Thoracic aorta (tissue), 2 donors: ENCODE measurements at places on chromosomes 5 and 9.

DNA sequence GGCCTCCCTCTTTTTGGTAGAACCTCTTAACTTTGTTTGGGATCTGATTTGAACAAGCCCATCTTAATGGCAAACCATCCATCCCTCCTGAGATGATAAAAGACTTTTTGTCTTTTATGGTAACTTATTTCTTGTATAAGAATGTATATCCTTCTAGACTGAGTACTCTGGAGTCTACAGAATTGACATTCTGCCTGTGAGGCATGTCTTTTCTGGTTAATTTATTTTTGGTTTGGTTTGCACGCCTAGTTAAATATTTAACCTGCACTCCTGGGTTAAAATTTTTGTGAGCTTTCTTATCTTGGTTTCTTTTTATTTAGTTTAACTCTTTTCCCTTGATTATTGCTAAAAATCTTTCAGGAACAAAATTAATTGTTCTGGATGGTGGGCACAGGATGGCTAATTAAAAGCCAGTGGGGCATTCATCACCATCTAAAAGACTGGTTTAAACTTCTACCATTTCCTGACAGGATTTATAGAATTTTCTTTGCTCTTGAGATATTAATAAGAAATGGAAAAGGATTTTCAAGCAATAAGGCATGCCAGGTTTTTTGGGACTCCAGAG is 50.3 kb downstream of the PHAX start:
- no peak for DNase-seq

- no peak for DNase-seq
These were observed 795.0 kb downstream of the DTWD2 start for GRCh38 chr5:118193194-118193905.

DNA sequence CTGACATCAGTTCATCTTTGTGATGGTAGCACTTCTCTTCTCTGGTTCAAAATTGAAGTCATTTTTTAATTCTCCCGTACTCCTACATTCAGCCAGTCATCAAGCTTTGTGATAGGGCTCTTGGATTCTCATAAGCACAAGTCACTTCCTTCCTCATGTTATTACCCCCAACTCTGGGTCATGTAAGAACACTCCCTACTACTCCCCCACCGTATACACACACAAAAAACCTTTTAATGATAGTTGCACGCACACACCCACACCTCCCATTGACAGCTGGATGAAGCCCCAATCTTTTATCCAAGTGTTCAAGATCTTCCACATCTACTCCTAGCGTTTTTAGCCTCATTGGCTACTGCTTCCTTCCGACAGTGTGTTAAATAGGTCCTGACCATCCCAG is 16.8 kb downstream of the KDM3B start:
- DNase-seq: no peak

DNA sequence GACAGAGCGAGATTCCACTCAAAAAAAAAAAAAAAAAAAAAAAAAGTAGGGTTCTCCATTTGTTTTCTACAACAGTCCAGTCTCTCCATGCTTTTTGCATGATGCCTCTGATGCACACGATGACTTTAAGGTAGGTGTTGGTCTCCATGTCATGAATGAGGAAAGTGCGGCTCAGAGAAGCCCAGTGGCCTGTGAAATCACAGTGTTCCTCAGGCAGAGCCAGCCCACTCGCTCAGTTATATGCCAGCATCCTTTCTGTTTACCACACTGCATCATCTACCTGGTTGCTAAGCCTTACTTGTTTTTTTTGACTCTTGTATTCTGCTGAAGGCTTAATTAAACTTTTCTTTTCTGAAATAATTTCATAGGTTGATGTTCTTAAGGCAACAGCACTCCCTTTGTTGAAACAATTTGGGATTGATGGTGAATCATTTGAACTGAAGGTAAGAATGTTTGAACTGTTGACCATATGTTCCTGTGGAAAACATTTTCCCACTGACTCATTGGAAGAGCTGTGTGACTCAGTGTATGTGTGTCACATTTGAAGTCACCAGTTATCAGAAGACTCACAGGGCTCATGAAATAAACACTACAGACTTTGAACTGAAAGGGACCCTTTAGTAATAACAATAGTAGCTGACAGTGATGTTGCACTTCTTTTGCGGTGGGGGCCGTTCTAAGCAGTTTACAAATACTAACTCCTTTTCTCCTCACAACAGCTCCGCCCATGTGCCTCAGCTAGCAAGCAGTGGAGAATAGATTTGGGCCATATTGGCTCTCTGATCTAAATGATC is 40.2 kb downstream of the RCL1 start:
- no peak for DNase-seq

DNA sequence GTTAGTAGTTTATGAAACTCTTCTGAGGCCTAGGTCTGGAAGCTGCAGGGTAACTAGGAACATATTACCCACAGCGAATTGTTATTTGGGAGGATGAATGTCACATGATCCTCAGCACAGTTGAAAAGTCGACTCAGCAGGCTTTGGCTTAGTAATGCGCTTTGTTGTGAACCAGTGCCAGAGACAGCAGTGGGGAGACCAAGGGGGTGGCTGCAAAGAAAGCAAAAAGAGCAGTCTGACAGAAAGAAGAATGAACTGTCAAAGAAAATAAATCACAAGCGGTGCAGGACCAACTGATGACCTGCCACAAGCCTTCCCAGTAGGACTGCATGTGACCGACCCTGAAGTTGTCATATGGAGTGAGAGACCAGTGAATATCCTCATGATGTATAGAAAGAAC is 170.0 kb downstream of the CCDC171 start:
- DNase-seq: no peak

DNA sequence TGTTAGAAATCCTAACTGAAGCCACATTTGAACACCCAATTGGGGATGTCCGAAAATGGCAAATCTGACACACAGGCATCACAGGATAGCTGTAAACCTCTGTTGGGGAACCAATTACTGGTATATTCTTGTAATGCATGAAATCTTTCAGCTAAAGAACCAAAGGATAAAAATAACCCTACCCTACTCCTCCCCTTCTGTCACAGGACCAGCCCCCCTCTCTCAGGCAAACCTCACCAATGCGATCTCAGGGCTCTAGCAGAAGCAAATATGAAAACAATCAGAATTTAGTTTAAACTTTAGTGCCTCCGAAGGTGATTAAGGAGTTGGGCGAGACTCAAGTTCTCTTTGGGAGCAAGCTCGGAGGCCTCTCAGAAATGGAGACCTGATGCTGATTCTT is 499.3 kb downstream of the SPOCK1 start:
- DNase-seq: no peak

DNA sequence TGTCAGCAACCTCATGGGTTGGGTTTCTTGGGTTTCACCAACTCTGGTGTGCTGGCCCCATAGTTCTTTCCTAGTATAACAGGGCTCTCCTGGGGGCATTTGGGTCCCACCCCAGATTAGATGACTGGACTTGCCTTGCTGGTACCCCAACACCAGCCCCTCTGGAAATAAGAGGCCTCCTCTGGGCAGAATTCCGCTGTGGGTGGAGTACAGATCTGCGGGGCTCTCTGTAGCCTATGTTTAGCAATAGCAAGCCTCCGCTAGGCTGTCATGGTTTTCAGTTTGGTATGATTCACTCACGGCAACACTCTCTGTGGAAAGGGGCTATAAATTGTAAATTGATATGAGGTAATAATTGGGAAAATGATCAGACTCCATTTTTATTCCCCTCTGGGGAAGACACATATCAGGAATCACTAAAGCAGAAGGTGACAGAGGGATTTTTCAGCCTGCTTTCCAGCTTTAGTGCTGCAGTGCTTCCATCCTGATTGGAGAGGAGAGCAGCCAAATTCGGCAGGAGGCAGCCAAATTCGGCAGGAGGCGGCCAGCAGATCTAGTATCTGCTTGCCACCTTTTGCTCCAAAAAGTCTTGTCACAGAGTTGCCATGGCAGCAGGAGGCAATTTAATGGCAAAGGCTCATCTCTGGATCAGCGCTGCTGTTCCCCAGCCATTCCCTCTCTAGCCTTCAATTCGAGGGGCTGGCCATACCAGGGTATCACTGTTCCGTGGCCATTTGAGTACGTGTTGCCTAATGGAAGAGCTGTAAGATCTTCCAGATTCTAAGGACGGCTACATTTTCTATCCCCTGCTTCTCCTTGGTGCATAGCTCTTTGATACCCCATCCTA is 84.6 kb downstream of the SLC44A1 start:
- no peak for DNase-seq

GRCh38 chr5:142170254-142170953 is 61.8 kb downstream of the NDFIP1 start:
- no peak for DNase-seq

- DNase-seq: no peak
These were observed 27.9 kb downstream of the FOXD1 start for GRCh38 chr5:73420666-73421065.

DNA sequence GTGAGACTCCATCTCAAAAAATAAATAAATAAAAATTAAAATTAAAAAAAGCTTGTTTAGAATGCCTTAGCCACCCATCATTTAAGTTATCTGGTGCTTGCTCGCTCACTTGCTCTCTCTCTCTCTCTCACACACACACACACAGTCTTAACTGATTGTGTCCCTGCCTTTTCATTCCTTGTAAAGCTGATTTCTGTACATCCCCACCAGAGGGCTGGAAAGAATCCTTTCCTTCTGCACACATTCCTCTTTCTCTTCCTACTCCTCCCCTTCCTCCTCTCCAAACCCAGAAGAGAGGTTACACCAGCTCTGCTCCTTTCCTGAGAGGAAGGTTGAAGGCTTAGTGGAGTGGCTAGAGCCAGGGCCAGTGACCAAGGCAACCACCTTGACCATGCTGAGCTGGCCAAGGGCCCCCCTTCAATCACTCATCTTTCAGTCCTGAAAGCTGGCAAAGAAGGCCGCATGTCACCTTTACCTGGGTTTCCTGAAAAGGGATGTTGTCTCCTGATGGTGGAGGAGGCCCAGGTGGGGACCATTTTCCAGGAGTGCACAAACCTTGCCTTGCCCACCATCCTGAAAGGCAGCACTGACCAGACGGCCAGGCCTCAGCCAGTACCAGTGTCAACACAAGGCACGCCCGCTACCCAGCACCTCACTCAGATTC is 25.6 kb downstream of the STK10 start:
- DNase-seq: no peak

DNA sequence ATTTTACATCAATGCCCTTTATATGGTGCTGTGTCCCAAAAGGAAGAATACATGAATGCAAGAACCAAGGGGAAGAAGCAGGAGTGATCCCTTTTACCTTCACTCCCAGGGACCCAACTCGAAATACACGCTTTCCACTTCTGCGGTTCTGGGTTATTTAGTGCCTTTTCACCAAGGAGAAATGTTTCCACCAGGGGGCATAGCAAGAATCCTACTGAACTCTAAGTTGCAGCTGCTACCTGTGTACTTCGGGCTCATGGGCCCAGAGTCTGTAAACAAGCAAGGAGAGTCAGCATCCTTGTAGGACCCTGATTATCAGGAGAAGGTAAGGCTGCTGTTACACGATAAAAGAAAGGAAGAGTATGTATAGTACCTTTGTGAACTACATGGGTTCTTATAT is 45.7 kb downstream of the DPYSL3 start:
- no peak for DNase-seq

DNA sequence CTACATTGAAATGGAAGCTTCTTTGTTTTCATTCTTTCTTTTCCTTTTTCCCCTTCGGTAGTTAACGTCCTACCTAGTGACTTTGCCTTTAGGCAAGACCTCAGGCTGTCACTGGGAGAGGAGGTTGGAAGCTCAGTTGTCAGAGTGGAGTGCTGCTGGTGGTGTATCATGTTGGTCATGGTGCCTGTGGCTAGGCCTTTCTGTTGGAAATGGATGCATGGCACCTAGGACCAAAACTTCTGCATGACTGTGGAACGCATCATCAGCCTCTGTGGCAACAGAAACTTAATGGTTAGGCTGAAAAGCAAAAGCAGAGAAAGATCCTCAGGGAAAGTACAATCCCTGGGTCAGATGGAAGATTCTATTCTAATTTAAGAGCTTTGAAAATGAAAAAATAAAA is 57.9 kb downstream of the OSTF1 start:
- DNase-seq: no peak

GRCh38 chr9:114791736-114792135 is 14.1 kb downstream of the TNFSF15 start:
- no peak for DNase-seq

DNA sequence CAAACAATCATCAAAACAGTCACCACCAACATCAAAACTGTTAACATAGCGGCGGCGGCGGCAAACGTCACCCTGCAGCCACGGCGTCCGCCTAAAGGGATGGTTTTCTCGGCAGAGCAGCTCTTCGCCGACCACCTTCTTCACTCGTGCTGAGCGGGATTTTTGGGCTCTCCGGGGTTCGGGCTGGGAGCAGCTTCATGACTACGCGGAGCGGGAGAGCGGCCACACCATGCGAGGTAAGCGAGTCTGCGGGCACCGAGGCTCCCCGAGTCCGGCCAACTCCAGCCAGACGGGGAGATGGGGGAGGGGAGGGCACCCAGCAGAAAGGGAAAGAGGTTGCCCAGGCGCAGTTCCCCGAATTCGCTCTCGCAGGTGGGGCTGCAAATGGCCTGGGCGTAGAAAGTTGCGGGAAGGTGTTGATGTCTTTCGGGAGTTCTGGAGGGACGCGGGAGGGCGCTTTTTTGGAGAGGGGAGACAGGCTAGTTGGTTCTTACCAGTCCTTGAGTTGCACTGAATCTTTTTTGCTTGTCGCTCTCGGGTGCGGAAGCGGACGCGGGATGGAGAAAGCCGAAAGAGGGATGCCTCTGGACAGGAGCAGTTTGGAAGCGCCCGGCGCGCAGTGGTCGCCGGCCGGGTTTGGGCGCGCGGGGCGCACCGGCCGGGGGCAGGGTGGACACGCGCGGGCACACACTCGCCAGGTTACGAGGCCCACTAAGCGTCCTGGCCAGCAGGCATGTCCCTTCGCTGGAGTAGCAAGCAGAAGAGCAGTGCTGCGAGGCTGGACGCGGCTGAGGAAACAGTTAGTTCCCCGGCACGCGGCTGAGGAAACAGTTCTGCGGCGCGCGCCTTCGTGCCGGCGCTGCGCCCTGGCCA is 849 bp downstream of the RORB start:
- DNase-seq: no peak

DNA sequence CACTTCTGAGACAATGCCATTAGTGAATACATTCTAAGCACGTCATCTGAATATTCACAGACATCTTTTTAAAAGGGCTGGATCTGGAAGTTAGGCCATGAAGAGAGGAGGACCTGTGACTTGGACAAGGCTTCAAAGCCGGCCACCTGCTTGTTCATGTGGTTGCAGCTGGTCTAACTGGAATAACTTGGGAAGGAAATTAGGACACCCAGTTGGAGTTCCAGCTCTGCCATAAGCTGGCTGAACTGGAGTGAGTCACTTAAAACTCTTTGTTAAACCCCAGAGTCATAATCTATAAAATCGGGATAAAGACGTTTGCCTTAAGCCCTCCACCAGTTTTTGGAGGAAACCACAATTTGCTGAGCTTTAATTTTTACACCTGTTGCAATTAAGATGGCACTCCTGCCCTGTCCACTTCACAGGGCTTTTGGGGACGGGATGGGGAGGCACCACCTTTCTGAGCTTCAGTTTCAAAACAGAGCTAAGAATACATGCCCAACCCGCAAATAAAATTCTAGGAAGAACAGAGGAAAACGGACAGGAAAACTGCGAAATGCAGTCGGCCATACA is 536 bp upstream of the STX17 start:
- DNase-seq: no peak

- no peak for DNase-seq
These were observed 1371.0 kb upstream of the CDH6 start for GRCh38 chr5:29822521-29822920.

GRCh38 chr5:96527768-96528661 is 95.0 kb upstream of the PCSK1 start:
- no peak for DNase-seq

GRCh38 chr5:155831491-155831890 is 495.5 kb upstream of the SGCD start:
- no peak for DNase-seq
